ENCODE measurements at places on chromosomes 5 and 9.

DNA sequence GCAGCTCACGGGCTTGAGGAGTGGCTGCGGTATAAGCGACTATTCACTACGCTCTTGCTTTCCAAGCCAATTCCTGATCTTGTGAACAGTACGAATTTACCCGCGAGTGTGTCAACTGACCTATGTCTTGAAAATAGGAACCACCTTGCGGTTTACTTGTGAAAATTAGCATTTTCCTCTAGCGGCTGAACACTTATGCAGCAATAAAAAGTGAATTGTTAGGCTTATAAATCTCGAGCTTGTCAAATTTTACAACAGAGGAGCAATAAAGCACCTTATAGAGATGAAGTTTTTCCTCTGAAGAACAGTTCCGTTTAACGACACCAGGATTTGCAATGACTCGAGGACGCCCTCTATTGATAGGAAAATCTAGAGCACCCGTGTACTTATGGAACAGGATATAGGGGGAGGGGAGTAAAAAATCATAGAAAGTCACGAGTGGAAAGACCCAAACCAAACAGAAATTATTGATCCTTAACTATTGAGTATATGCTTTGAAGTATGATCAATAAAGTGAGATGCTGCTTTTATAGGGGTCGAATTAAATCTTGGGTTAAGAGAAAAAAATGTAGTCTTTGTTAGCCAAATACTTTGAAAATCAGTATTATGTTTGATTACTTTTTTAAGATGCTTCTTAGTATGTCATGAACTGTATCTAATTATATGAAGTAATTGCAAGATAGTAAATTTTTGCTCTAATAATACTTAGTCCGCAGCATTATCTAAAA, 1.9 kb upstream of the RGMB start:
- ATAC-seq, result peak; percentile 16

- ATAC-seq, result peak; percentile 92
Measured at GRCh38 chr5:159100025-159100781, 487 bp upstream of the EBF1 start.

- ATAC-seq, result no peak
Measured at GRCh38 chr5:45081082-45081481, 272.3 kb downstream of the MRPS30 start.

DNA sequence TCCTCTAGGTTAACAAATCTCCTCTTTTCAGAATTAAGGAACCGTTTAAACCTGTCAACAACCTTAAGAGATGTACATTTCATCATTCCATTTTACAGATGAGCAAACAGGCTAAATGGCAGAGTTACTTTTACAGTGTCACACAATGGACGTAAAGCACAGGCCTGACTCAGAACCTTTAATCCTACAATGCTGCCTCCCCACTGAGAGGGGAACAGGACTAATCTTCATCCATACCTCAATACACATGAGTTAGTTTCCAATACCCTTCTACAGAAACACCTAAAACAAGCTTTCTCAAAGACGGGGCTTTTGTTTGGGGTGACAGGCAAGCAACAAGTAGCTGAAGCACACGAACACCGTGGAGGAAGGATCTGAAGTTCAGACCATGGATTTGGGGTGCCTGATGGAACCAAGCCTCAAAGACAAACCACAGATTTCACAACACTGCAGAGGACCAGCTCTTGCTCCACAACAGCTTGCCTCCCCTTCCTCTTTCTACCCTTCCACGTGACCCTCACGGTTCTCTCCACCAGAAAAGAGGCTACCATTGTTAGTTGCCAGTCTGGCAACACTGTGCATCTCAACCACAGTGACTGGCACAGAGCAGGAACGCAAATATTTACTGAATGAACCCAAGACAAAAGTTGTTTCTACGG, 1.8 kb downstream of the RNF130 start:
- ATAC-seq, result 0 out of 3 replicates have a peak, but pooled peaks have one; percentile 4

DNA sequence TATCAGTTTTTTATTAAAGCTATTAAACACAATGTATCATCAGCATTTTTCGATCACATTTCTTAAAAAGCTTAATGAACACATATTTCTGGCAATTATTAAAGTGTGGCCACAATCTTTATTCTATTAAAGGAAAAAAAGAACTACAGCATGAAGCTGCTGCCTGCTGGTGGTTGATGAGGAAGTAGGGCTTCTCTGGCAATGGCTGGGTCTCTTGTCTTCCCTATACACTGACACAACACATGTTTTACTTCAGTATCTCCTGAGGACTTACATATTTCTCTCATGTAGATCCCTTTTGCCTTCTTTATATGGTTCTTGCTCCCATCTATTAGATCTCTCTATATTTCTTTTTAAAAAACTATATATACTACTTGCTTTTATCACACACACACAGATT, 590.7 kb downstream of the RAB3C start:
- peak; percentile 35 for ATAC-seq

- peak; percentile 48 for ATAC-seq
Measured at GRCh38 chr9:109101810-109102209, 17.9 kb downstream of the TMEM245 start.

DNA sequence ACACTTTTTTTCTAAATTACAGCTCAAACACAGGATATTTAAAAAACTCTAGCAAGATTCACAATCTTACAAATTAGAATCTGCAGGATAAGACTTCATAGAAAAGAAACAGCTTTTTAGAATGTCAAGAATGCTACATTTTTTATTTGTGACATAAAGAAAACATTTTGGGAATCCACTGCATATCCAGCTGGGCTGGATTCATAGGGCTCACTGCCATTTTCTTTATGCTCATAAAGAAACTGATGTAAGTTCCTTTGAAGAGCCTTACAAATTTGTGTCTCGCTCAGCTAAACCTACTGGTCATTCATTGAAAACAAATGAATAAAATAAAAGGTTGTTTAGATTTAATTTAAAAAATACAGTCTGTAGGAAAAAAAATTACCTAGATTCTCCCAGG, 332.3 kb downstream of the TRPM3 start:
- ATAC-seq, result no peak

GRCh38 chr5:175859422-175859821, 12.0 kb upstream of the CPLX2 start:
- no peak for ATAC-seq

GRCh38 chr5:87453801-87454200, 41.1 kb upstream of the CCNH start:
- ATAC-seq, result no peak

DNA sequence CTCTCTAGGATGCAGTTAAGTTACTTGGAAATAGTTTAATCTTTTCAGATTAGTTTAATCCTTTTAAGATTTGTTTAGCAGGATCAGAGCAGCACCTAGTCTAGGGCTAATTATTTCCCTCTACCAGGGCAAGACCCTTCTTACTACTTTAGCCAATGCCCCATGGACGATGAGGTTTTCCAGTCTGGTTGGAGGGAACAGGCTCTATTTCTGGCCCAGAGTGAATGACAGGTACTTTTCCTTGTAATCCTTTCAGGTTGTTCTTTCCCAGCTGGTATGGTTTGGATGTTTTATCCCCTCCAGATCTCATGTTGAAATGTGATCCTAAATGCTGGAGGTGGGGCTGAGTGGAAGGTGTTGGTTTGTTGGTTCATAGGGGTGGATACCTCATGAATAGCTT, 27.2 kb downstream of the PTTG1 start:
- no peak for ATAC-seq

DNA sequence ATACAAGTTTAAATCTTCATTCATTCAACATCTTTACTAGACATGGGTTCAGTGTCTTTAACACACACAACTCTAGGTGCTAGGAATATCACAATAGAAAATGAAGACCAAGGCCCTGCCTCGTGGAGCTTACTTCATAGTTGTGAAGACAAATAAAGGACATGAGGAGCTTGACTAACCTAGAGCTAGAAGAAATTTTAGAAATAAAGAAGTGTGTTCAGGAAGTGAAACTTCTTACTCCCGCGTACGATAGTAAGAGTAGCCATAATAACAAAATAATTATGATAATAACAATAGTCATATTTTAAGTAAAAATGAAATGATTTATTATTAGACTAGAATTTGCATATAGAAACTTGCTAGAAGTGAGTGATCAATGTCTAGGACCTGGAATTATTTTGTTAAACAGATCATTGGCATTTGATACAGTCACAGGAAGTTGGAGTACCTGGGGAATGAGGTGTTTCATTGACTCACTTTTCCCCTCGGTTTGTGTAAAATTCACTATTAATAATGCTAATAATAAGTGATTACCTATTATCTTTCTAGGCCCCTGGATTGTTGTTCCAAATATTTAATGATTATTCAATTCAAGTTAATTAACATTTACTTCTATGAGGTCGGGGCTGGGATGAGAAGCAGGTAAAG, 331.3 kb downstream of the NSG2 start:
- no peak for ATAC-seq

- ATAC-seq, result peak; percentile 44
Measured at GRCh38 chr5:81207009-81207408, 26.1 kb upstream of the CKMT2 start.

GRCh38 chr5:122471031-122471751, 159.2 kb downstream of the SNCAIP start:
- no peak for ATAC-seq

DNA sequence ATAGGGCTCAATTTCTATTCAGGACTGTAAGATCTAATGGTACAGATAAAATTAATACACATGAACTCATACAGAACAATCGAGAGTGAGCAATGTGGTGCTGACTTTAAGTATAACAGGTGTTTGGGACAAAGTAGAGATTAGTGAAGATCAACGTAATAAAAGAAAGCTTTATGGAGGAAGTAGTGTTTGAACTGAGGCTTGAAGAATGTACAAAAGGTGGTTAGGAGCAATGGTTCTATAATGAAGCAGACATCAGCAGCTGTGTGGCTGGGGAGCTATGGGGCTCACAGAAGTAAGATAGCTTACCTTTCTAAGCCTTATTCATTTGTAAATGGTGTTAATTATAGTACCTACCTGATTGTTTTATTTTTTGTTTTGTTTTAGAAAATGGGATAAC, 275.4 kb upstream of the RGMB start:
- no peak for ATAC-seq

DNA sequence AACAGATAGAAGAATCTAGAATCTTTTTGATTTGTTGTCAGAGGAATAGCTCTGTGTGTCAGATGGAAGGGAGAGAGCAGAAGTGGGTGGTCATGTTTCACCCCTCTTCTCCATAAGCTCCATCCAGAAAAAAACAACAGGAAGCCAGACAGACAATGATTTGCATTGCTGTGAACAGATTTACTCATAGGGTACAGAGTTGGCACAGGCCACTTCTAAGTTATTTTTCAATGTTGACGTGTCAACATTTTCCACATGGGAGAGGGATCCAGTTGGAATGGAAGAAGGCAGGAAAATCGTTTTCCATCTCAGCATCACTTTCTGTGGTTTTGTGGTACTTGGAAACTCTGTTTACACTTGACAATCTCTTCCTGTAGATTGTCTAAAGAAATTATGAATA, 86.7 kb downstream of the INSYN2B start:
- ATAC-seq, result peak; percentile 57

- peak; percentile 20 for ATAC-seq
Measured at GRCh38 chr5:180494510-180495181, 467 bp downstream of the CNOT6 start.

- ATAC-seq, result no peak
Measured at GRCh38 chr9:131262327-131263032, 13.8 kb downstream of the FAM78A start.

GRCh38 chr5:32703957-32704356, 7.2 kb upstream of the NPR3 start:
- no peak for ATAC-seq

DNA sequence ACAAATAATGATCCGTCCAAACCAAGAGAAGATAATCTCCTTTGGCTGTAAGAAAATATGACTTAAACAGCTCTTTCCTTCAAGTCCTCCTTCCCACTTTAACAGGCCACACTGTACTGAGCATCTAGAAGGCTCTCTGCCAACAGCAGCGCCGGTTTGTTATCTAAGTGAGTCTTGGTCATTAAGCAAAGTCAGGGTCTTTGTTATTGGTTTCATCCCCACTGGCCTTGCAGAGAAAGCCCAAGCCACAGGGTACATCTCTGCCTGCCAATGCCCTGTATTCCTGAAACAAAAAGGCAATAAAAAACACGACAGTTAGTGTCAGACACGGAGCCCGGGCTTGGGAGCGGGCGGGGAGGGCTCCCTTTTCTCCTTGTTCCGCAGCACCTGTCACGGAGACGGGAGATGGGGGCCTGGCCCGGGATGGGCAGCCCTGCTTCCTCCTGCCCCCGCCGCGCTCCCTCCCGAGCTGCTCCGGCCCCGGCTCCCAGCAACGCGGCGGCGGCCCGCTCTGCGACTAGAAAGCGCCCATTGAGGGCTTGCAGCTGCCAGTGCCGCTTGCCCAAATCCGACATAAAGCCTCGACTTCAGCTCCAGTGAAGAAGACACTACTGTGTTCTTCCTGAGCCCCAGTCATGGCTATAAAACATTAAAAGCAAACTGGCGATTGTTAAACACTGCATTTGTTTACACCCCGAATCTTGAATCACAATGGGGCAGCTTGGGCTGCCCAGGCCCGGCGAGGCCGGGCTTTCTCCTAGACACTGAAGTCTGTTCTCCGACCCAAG, 28.1 kb upstream of the PIK3R1 start:
- no peak for ATAC-seq

DNA sequence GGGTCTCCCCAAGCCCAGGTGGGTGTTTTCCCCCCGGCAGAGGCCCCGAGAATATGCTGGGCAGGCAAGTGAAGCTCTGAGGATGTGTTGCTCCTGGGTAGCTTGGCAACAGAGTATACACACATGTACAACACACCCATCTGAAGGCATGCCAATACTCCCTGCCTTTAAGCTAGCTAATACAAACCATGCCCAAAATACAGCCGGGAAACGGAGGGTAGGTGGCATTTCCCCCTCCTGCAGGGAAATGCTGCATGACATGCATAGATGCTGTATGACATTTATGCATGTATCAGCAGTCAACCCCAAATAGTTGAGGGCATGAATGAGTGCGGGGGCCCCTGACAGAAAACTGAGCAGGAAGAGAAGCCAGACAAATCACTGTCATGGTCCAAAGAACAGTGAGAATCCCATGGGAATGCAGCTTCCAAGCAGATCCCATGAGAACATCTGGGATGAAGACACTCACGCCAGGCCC, 614.1 kb downstream of the EBF1 start:
- no peak for ATAC-seq

GRCh38 chr5:142984011-142984410, 213.8 kb downstream of the ARHGAP26 start:
- ATAC-seq, result no peak

DNA sequence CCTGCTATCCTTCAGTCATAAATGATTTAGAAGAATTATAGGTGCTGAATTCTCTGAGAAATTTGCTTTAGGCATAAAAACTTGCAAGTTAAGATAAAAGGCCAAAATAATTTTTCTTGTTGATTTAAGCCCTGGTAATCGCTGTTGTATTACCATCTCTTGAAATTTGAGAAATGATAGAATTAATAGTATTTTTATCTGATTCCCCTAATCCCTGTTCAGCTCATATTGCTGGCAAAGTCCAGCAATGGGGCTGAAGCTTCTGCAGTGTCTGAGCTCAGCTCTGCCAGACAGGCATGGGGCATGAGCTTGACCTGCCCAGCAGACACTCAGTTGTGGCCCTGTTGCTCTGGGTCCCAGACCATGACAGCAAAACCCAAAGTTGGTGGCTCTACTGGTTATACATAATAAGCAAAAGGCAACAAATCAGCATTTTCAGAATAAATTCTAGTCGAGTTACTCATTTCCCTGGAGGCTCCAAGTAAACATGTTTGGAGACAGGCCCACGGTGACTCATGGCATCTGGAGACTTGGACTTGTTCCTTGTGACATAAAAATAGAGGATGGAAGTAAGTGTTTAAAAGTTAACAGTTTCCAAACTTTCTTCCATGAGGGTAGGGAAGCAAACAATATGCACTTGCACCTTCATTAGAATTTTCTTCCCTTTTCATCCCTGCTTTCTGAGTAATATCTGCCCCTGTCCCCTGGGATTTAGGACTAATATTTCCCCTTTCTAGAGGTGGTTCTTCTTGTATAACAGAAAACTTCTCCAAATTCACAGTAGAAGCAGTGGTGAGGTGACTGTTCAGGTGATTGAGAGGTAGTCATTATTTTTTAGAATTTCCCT, 60.2 kb upstream of the SLC2A8 start:
- peak; percentile 91 for ATAC-seq
